Ecto neural progenitor cell (in vitro differentiated cells): ENCODE measurements at places on chromosomes 13 and 19.
A peak's percentile ranks its signal among the peaks of the same experiment; 100 is the strongest.

DNA sequence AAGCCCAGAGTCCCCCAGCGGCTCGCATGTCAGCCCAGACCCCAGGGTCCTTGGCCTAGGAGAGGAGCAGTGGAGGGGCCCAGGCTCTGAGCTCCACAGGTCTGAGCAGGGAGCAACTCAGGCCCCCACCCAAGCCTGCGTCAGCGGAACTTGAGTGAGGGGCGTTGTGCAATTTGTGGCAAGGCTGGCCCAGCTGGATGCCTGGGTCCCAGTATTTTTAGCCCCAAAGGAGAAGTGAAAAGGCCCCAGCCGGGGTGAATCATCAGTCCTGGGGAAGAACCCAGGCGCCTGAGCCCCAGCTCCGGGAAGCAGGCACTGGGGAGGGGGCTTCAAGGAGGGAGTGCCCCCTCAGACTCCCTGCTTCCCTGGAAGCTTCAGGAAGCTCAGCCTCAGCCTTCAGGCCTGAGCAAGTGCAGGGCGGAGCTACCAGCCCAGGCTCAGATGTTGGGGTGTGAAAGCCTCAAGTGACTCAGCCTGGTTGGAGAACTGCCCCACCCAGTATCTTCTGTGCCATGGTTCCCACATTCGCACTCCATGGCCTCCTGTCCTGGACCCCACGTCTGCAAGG lies 7.2 kb downstream of the MED29 start:
- DNase-seq, result no peak

DNA sequence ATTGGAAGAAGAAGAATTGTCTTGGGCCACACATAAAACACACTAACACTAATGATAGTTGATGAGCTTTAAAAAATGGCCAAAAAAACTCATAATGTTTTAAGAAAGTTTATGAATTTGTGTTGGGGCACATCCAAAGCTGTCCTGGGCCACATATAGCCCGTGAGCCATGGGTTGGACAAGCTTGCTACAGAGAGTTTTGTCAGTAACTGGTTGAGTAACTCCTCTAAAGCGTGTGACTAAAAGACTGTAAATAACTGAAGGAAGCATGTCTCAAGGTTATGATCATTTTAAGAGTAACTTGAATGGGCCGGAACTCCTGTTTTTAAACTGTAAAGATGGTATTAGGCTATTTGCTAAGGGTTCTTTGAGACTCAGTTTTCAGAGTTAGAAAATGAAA lies 118.0 kb downstream of the KL start:
- DNase-seq, result no peak

- DNase-seq, result no peak
Observed at GRCh38 chr13:92221916-92222315, 823.5 kb downstream of the GPC5 start.

DNA sequence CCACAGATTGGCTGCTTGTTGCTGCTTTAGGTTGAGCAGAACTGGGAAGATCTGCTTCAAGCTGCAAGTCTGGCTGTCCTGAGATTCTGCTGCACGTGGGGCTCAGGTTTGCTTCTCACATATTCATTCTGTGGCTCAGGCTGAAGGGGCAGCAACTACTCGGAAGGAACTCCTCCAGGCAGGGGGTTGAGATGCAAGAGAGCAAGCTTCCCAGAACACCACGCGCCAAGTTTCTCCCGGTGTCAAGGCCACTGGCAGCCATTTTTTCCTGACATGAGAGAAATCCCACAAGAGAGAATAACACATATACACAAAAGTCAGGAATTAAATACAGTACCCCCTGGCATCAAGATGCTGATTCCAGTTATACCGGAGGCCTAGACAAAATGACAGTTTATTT lies 887.6 kb upstream of the SLC10A2 start:
- DNase-seq, result no peak

DNA sequence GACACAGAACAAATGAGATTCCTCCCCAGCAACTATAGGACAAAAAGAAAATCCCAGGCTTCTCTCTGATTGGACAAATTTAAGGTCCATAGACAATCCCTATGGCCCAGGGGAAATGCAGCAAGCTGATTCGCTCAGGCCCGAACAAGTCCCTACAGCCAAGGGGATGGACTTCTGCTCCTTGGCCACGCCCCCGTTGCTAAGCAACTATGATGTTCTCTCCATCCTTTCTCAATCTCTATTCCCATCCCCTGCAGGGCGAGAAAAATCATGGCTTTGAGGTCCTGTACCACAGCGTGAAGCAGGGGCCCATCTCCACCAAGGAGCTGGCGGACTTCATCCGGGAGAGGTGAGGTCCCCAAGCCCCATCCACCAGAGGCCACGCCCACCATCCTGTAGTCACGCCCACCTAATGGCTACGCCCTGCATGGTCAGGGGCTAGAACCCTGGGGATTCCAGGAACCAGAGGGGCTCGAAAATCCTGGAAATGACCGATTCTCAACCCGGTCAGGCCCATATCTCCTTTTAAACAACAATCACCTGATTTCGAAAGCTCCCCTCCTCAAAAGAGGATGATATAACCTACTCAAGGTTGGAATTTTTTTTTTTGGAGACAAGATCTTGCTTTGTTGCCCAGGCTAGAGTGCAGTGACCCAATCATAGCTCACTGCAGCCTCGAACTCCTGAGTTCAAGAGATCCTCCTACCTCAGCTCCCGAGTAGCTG lies 11.4 kb downstream of the FCHO1 start:
- DNase-seq, result peak; percentile 85

DNA sequence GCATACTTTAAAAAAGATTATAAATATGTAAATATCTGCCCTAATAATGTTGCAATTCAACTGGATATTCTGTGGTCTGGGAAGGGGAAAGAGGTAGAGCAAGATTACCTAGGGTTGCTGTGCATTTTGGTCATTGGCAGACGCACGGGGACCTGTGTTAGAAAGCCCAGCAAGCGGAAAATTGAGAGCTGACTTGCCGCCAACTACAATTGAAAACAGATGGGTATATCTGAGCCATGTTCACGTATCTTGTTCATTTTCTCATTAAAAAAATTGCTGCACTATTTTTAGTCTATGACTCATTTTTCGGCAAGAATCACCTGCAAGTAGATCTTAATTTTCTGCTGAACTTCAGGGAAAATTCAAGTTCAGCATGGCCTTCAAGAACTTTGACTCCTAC lies 308.5 kb upstream of the TMTC4 start:
- DNase-seq, result no peak

GRCh38 chr13:28337166-28338005 lies 157.5 kb downstream of the FLT1 start:
- DNase-seq, result no peak

- no peak for DNase-seq
Observed at GRCh38 chr19:8036434-8037099, 16.0 kb upstream of the CCL25 start.

- no peak for DNase-seq
Observed at GRCh38 chr13:112785483-112785856, 95.6 kb downstream of the ATP11A start.

DNA sequence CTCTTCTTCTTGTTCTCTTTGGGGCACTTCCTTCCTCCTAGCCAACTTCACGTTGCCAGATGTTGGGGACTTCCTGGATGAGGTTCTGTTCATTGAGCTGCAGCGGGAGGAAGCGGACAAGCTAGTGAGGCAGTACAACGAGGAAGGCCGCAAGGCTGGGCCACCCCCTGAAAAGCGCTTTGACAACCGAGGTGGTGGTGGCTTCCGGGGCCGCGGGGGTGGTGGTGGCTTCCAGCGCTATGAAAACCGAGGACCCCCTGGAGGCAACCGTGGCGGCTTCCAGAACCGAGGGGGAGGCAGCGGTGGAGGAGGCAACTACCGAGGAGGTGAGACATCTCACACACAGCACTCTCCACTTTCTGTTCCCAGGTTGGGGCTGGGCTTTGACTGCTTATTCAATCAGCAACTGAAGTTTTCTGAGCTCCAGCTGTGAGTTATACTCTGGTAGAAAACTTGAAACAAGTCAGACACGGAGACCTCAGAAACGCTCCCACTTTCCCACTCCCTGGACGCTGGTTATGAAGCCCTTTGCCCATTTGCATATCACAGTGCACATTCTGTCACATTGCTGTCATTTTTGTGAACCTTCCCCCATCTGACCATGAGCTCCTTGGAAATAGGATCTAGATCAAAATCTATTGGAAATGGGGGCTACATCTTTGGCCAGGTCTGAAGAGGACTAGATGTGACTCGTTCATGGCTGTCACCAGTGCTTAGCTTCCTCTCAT lies 7.2 kb upstream of the CCDC97 start:
- DNase-seq, result no peak

DNA sequence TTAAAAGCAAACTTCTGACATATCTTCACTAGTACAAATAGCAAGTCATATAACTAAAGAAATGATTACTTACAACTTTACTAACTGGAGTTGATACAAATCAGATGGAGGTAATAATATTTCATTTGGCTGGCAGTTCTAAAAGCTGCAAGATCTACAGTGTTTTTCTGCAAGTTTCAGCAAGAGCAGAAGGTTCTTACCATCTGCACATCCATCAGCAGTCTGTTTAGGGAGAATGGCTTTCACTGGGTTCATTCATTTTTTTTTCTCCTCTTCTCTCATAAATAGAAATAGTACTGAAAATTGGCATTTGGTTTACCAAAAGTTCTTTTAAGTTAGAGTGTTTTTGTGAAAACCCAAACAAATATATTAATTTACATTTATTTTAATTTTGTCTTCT lies 3.1 kb upstream of the SHISA2 start:
- no peak for DNase-seq

GRCh38 chr19:3098515-3099346 lies 4.6 kb downstream of the GNA11 start:
- DNase-seq, result no peak
